ENCODE measurements at places on chromosomes 7 and 10. TPM values are rescaled to one million over a fixed set of nuclear protein-coding genes. Genes with fewer than 3 reads are reported as not detected.

DNA sequence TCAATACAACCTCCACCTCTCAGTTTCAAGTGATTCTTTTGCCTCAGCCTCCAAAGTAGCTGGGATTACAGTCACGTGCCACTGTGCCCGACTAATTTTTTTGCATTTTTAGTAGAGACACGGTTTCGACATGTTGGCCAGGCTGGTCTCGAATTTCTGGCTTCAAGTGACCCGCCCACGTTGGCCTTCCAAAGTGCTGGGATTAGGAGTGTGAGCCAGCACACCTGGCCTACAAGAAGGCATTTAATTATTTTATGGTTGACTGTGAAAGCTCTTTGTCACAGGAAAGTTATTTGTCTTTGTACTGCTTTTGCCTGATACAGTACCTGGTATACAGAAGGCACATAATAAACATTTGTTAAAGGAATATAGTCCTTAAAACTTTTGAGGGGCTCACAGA lies 12.9 kb downstream of the MYOZ1 start:
- DNase-seq, result no peak

- no peak for DNase-seq
Measured at GRCh38 chr7:96710544-96710943, 898 bp upstream of the SEM1 start.

- DNase-seq, result no peak
Measured at GRCh38 chr10:104435822-104436221, 82.2 kb downstream of the CFAP58 start.

DNA sequence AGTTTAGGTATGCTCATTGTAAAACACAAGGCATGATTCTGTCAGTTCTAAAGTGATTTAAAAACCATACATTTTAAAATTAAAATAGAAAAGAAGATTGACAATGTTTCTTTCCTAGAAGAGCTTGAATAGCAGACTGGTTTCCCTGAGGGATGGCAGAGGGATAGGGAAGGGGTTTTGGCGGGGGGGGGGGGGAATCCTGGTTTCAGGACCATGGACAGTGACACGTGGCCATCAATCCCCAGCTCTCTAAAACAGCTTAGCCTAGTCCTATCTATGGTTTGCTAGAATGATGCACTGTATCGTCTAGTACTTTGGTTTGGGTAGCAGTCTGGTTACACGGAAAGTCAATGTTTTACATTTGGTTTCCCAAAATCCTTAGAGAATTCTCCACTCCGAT lies 88.7 kb downstream of the PHYHIPL start:
- no peak for DNase-seq

- DNase-seq, result no peak
Measured at GRCh38 chr7:48452218-48452617, 281.0 kb downstream of the ABCA13 start.

DNA sequence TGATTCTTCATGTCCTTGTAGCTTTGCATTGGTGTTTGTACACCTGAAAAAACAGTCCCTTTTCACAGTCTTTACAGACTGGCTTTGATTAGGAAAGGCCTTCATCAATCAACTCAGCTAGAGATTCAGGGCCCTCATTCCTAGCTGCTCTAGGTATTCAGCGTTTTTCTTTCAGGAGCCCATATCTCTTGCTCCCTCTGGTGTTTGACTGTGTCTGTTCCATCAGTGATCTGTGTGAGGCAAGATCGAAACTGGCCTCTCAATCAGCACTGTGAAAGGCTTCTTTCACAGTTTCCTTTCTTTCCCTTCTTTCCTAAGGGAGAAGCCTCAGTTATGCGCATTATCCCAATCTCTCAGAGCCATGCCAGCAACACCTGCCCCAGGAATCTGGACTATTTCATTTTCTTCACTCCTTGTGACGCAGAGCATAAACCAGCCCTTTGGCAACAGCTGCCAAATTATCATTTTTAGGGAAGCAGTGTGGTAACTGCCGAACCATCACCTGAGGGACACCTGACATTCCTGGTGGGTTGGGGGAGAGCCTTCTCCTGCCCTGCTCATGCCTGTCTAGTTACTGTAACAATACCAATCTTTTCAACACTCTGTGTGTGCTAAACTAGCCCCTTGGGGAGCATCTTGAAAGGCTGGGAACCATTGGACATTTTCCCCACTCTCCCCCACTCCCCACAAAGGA lies 75.7 kb upstream of the CCDC71L start:
- DNase-seq, result peak; percentile 64

The HOXA2 gene
- not detected for total RNA-seq

All from activated CD8-positive, alpha-beta T cell treated with anti-CD3 and anti-CD28 coated beads, Interleukin-2, amount 10 ng/mL, durations not matched to agents 7 days and 5 days (primary cell).